ENCODE measurements at places on chromosomes 13 and 19. TPM values are rescaled to one million over a fixed set of nuclear protein-coding genes. Genes with fewer than 3 reads are reported as not detected.

Gene GNG8
- not detected for total RNA-seq

Gene NALCN
- total RNA-seq = not detected

Gene CABP5
- not detected for total RNA-seq

Gene ARRDC5
- total RNA-seq = 0.19 TPM

Gene CCDC8
- not detected for total RNA-seq

Gene MEDAG
- total RNA-seq = 0.21 TPM

Gene INTS6
- total RNA-seq = 69.4 TPM

Gene RXFP2
- not detected for total RNA-seq

Gene APOC4
- total RNA-seq = not detected

Gene CEACAM8
- not detected for total RNA-seq

DNA sequence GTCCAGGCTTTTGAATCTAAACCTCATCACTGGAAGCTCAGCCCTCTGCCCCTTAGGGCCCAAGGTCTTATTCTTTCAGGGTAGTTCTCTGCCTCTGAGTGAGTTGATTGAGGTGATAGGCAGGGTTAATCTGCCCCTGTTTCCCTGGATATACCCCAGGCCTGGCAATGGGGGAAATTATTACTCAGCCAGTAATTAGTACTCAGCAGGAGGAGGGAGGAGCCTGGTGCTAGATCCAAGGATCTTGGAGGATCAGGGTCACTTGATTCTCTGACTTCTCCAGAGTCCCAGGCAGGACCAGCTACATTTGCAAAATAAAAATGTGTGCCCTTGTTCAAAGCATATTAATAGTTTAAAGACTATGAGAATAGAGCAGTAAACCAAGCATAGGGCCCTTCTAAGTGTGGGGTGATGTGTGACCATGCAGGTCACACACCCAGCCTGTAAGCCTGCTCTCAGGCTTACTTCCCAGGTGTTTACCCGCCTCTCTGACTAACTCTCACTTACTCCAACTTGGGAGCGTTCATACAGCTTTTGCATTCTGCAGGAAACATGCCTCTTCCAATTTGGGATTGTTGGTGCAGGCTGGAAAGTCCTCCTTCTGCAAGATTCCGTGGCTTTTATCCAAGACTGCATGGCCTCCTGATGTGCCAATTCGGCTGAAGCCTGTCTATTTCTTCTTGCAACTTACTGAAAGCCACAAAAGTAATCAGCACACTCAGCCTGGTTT lies 7.9 kb upstream of the STK24 start:
- ATAC-seq = no peak

DNA sequence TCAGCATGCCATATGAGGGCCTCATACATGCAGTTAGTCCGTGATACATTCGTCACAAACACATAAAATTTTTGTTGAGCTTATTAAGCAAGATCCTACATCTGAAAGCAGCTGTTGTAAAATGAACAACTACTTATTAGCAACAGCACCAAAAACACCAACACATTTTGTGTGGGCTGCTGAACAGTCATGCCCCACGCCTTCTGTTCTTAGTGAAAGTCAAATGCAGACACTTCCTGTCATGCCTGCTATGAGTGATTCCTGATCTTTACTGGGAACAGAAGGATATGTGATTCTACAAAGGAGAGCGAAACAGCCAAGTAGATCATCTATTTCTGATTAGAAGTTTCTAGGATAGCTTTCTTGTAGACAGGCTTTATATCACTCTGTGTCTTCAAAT lies 4.2 kb upstream of the B3GLCT start:
- no peak for ATAC-seq

DNA sequence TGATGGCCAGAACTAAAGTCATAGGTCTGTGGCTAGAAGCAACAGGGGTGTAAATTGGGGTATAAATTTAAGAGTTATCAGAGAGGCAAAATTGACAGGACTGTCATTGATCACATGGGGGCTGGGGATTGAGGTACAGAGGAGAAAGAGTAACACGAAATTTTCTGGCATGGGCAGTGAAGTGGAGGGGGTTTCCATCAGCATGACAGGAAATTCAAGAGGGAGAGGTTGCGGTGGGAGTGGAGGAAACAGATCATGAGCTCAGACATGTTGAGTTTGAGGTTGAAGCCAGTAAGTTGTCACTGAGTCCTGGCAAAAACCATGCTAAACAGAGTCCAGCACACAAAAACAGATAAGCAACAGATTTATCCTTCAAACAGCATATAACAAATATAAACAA lies 192.1 kb upstream of the TSC22D1 start:
- peak; percentile 70 for ATAC-seq

DNA sequence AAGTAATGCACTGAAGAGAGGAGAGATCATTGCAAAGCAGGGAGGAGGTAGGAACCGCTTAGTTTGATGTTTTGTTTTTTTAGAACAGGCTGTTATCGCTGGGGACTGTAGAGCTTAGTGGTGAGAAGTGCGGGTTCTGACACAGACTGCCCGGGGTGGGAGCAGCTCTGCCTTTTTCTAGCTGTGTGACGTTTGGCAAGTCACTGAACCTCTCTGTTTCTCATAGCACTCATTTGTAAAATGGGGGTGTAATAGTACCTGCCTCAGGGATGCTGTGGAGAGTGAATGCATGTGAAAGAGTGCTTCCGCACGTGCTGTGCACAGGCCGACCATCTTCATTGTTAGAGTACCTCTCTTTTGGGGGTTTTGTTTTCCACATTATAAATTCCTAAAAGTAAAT lies 19.3 kb downstream of the PRAM1 start:
- ATAC-seq = no peak

DNA sequence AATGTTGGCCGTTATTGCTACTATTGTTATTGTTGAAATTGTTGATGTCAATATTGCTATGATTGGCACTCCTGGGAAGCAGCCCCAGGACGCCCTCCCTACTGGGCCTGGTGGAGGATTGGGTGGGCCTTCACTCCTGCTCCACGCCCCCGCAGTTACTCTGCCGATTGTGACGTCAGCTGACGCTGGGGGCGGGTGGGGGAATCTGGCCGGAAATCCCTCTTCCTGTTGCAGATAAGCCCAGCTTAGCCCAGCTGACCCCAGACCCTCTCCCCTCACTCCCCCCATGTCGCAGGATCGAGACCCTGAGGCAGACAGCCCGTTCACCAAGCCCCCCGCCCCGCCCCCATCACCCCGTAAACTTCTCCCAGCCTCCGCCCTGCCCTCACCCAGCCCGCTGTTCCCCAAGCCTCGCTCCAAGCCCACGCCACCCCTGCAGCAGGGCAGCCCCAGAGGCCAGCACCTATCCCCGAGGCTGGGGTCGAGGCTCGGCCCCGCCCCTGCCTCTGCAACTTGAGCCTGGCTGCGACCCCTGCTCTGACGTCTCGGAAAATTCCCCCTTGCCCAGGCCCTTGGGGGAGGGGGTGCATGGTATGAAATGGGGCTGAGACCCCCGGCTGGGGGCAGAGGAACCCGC lies at the start of gene ETV2:
ETV2 (plus strand) TSS at position 231 of the 637 bp plus-strand sequence. CDS start 716 bp downstream, outside the sequence.
- no peak for ATAC-seq

DNA sequence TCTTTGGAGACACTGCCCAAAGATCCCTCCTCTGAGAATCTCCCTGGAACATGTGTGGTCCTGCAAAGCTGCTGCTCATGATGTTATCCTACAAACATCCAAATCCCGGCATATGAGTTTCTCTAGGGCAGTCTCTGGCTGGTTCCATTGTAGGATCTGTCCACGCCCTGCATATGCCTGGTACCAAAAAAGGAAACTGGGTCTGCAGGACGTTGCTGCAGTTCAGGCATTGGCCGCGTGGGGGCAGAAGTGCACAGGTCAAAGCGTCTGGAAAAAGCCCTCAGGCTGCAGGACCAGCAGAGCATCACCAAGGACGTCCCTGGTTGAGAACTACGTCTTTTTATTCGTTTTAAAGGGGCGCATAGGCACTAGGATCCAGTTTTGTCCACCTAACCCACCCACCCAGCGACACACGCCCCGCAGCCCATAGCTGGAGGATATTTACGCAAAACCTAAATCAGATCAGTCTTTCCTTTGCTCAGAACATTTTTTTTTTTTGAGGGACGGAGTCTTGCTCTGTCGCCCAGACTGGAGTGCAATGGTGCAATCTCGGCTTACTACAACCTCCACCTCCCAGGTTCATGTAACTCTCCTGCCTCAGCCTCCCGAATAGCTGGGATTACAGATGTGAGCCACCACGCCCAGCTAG lies 12.9 kb upstream of the ZNF564 start:
- peak; percentile 95 for ATAC-seq

- no peak for ATAC-seq
Observed at GRCh38 chr13:39415008-39415802, 187.8 kb downstream of the LHFPL6 start.

- ATAC-seq = peak; percentile 49
Observed at GRCh38 chr13:106587787-106588186, 19.9 kb upstream of the ARGLU1 start.

- no peak for ATAC-seq
Observed at GRCh38 chr13:113897161-113897560, 33.3 kb upstream of the GAS6 start.

- ATAC-seq = no peak
Observed at GRCh38 chr19:1052349-1052975, 12.6 kb downstream of the ABCA7 start.

DNA sequence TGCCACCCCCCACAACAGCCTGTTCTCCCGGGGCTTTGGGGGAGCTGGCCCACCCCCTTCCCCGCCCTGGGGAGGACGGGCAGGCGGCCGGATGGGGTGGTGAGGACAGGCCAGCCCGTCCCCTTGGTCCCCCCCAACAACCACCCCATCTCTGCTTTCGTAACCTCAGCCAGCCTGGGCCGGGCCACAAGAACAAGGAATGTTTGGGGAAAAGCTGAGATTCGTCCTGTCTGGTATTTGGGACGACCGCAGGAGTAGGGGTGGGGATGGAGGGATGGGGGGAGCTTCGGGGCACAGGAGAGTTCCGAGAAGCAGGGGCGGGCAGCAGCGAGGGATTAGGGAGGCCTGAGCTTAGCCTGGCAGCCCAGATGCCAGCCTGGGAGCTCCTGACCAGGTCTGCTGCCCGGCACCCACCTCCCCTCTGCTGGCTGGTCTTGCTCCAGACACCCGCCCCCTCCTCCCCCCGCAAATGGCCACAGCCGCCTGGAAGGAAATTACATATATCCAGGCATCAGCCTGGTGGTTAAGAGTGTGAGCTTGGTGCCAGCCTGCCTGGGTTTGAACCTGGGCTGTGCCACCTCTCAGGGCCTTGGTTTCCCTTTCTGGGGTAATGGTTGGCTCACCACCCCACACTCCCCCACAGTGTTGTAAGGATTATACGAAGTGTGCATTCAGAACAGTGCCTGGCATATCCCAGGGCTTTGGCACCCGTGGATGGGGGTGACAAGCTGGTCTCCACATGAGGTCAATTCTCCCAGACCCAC lies at the start of gene PODNL1:
PODNL1 (minus strand) TSS at position 117 of the 764 bp plus-strand sequence. CDS start 236 bp downstream, outside the sequence.
- ATAC-seq = no peak

DNA sequence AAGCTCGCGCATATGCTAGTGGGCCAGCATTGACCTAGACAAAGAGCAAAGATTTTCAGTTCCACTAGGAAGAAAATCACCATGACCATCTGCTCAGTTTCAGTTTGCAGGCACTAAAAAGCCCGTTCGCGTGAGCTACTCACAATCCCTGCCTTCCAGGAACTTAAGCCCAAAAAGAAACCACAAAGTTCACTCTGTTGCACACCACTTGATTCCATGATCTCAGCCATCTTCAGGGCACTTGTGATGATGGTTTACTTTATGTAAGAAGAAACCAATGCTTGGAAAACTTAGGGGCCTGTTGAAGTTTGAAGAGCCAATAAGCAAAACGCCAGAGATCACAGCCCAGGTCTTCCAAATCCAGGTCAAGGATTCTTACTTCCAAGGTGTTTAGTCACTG lies 45.0 kb upstream of the SLC15A1 start:
- ATAC-seq = no peak

- no peak for ATAC-seq
Observed at GRCh38 chr19:35623327-35624010, 5.4 kb upstream of the RBM42 start.

- no peak for ATAC-seq
Observed at GRCh38 chr19:33323093-33323820, 20.9 kb upstream of the CEBPA start.

GRCh38 chr19:30350692-30351663 lies 21.2 kb upstream of the ZNF536 start:
- ATAC-seq = no peak

GRCh38 chr19:2962018-2962670 lies 15.2 kb upstream of the TLE6 start:
- ATAC-seq = peak; percentile 88

DNA sequence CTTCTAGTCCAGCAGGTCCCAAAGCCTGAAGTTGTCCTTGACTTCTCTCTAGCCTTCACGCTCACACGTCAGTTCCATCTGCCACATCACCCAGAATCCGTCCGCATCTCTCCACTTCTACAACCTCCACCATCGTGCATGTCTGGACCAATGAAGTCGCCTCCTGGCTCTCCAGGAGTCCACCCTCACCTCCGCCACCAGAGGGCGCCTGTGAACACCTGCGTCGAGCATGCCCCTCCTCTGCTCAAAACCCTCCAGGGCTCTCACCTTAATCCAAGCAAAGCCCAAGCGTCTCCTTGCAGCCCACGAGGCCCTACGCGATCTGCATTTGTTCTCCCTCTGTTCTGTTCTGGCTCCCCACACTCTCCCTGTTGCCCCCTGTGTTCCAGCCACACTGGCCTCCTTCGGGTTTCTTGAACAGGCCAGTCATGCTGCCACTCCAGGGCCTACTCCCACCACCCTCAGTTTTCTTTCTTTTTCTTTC lies 3.7 kb downstream of the USHBP1 start:
- peak; percentile 100 for ATAC-seq

GRCh38 chr13:82358284-82358683 lies 1524.0 kb downstream of the SLITRK1 start:
- no peak for ATAC-seq

GRCh38 chr19:6737873-6738786 lies 750 bp upstream of the GPR108 start:
- ATAC-seq = peak; percentile 20

DNA sequence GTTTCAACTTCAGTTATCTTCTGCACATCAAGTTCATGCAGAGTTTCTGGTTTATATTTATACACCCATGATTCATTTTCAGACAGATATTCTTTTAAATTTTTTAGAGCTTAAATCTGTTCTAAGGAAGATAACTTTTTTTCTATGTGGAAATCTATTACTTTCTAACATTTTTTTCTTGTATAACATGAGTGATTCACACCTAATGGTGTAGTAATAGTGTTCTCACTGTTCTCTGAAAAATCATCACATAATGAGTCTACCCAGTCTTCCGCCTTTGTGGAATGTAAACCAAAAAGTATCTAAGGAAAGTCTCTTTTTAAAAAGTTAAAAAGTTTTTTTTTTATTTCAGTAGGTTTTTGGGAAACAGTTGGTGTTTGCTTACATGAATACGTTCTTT lies 70.8 kb downstream of the FNDC3A start:
- no peak for ATAC-seq

DNA sequence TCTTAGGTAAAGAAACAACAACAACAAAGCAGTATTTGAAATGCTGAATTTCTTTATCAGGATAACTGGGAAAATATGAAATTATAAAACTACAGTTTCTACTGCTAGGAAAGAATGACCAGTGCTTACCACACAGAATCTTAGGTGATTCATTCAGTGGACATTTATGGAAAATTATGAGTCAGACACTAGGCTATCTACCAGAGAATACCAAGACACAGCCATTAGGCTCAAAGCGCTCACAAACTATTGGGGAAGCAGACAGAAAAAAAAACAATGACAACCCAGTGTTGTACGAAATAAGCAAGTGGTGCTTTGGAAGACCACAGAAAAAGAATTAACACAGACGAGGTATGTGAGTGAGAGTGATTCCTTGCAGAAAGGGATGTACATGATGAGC lies 1019.5 kb downstream of the PCDH9 start:
- ATAC-seq = no peak

- peak; percentile 89 for ATAC-seq
Observed at GRCh38 chr19:29605653-29606419, at the start of gene POP4. TSS of gene POP4 (plus strand) at chr19:29606283. CDS start at chr19:29606319, 36 bp downstream.

Measured in activated T-helper 17 cell treated with anti-CD3 and anti-CD28 coated beads, Interleukin-2, amount 50 U/mL, for 72 hours (primary cell).